ENCODE measurements at places on chromosomes 16 and 17. TPM values are rescaled to one million over a fixed set of nuclear protein-coding genes. Genes with fewer than 3 reads are reported as not detected.

DNA sequence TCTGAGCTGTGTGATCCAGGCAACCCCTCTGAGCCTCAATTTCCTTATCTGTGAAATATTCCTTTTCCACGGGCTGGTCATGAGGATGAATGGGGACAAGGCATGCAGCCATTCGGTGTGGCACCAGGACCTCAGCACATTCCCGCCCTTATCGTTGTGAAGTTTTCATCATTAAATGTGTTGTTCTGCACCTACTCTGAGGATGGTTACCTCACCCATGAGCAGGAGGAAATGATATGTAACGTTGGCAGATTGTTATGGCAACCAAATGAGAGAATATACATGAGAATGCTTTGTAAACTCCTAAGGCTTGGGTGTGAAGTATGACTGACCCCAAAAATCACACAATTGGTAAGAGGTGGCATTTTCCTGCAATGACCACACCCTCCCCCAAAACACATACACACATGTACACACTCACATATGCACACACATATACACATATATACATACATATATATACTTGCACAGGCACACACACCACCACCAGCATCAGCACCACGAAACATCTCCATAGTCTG lies 39.5 kb downstream of the SMARCE1 start:
- H3K4me3 ChIP-seq: no peak overlapping the region
- H3K36me3 ChIP-seq: no peaks in the 10 kb centered on the region
- H3K27ac ChIP-seq: peak overlapping the region; percentile 51

GRCh38 chr16:89583895-89584644 lies 8.5 kb downstream of the CPNE7 start:
- H3K27ac ChIP-seq: no peak overlapping the region
- no peak for DNase-seq
- H3K36me3 ChIP-seq: no peaks in the 10 kb centered on the region
- no peaks in the 10 kb centered on the region for H3K4me1 ChIP-seq

DNA sequence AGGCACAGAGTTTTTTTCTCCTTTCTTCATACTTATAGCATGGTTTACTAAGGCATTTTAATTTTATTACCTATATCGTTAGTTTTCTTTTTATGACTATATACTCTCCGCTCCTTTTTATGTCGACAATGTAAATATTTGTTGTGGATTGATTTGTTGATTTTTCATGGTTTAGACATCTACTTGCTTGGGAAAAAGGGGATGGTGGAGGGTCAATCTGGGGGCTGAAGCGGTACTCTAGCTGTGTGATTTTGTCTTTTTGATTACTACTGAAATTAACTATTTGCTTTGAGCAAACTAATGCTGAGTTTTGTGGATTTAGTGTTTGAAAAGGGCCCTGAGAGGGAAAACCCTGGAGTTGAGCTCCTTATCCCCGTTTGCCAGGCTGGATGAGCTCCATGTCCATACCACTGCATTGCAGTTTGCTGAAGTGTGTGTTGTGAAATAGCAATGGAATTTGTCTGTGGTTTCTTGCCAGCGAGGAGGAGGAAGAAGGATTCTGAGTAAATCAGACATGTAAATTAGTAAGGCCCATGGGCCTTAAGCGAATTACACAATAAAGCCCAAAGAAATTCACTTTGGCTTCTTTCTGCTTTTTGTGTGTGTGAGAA lies 72.0 kb downstream of the FTO start:
- H3K27ac ChIP-seq: peak overlapping the region; percentile 16
- no peaks in the 10 kb centered on the region for H3K27me3 ChIP-seq
- H3K36me3 ChIP-seq: peaks cover 3% of the 10 kb centered on the region
- no peak overlapping the region for H3K4me3 ChIP-seq

Gene DRC7
- 0.69 TPM for total RNA-seq

GRCh38 chr16:77585379-77586251 lies 136.7 kb upstream of the NUDT7 start:
- H3K27me3 ChIP-seq: peaks cover 23% of the 10 kb centered on the region
- H3K36me3 ChIP-seq: no peaks in the 10 kb centered on the region
- no peak overlapping the region for H3K27ac ChIP-seq

DNA sequence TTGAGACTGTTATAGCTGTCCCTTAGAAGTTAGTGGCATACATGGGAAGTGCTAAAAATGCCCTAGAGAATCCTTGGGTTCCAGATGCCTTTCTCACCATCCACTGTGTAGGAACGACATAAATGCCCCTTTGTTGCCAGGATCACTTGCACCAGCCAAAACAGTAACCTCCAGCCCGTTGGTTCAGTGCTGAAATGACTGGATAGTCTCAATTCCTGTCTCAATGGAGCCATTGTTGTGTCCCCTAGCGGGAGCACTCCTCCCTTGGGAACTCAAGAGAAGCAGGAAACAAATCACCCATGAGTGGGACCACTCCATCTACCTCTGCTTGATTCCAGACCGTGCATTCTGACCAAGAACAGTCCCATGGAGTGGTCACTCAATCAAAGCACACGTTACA lies 23.1 kb downstream of the MPHOSPH6 start:
- H3K4me3 ChIP-seq: no peak overlapping the region
- H3K4me1 ChIP-seq: no peaks in the 10 kb centered on the region

DNA sequence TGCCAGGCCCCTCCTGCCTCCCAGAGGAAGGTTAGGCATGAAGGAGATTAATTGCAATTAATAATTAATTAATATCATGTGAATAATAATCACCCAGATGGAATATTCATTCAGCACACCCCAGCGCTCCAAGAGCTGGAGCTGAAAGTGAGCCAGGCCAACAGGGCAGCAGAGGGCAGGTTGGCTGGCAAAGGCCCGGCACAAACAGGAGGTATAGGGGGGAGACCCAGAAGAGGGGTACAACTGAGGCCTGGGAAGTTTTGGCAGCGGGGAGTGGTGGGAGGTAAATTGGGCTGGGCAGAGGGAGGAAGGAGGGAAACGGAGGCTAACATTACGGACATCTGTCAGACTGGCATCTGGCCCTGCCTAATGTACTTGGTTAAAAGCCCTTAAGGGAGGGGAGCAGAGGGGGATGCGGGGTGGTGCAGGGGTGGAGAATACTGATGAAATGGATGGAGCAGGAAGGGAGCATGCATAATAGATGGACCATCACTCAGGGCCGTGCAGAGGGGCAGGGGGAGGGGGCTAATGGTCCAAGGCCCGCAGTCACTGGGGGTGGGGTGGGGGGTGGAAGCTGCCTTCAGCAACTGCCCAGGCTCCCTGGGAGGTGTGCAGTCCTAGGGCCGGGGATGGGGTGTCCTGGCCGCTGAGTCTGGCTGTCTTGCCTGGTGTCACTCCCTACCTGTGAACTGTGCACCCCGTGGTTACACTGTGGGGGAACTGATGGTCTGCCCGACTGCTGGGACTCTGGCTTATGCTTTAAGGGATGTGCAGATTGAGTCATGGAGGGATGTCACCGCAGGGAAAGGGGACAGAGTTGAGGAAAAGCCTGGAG lies 1.9 kb downstream of the ADAM11 start:
- no peaks in the 10 kb centered on the region for H3K36me3 ChIP-seq
- no peaks in the 10 kb centered on the region for H3K4me1 ChIP-seq
- H3K27me3 ChIP-seq: peaks cover 24% of the 10 kb centered on the region
- H3K4me3 ChIP-seq: peak overlapping the region; percentile 66
- DNase-seq: no peak
- H3K27ac ChIP-seq: no peak overlapping the region

Gene MYL11
- total RNA-seq: 10.4 TPM

DNA sequence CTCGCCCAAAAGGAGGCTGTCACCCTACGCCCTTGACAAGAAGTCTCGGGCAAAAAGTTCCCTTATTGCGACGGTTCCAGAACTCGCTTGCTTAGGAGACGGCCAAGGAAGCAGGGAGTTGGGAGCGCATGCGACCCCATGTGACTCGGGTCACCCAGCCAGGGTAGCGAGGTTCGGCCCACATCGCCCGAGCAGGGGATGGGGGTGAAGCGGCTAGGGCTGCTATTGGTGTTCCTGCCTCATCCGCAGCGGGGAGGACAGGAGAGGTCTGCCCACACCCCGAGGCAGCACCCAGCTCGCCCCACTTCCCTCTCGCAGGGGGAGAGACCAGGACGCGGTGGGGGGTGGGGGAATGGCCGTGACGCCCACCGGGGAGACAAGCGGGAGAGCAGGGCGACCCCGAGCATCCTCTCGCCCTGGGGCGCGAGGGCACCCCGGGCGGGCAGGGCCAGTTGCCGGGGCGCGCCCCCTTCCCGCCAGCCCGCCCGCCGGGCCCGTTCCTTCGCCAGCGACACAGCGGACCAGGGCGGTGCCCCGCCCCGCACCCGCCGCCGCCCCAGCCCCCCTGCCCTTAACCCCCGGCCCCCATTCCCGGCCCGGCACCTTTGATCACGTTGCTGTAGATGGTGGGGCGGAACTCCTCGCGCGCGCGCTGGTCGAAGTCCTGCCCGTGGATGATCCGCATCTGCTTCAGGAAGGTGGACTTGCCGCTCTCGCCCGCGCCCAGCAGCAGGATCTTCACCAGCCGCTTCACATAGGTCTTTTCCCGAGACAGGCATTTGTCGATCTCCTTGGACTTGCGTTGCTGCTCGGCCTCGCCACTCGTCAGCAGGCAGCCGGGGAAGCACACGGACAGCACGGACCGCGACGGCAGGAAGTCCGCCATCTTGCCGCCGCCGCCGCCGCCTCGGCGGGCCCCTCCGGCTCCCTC lies 567 bp downstream of the GNA13 start:
- no peaks in the 10 kb centered on the region for H3K27me3 ChIP-seq
- peak; percentile 69 for DNase-seq
- H3K4me1 ChIP-seq: peaks cover 33% of the 10 kb centered on the region
- peak overlapping the region; percentile 98 for H3K27ac ChIP-seq
- peaks cover 18% of the 10 kb centered on the region for H3K36me3 ChIP-seq

Gene DHRS7C
- total RNA-seq: not detected

Gene CCDC144A
- total RNA-seq: 0.60 TPM

DNA sequence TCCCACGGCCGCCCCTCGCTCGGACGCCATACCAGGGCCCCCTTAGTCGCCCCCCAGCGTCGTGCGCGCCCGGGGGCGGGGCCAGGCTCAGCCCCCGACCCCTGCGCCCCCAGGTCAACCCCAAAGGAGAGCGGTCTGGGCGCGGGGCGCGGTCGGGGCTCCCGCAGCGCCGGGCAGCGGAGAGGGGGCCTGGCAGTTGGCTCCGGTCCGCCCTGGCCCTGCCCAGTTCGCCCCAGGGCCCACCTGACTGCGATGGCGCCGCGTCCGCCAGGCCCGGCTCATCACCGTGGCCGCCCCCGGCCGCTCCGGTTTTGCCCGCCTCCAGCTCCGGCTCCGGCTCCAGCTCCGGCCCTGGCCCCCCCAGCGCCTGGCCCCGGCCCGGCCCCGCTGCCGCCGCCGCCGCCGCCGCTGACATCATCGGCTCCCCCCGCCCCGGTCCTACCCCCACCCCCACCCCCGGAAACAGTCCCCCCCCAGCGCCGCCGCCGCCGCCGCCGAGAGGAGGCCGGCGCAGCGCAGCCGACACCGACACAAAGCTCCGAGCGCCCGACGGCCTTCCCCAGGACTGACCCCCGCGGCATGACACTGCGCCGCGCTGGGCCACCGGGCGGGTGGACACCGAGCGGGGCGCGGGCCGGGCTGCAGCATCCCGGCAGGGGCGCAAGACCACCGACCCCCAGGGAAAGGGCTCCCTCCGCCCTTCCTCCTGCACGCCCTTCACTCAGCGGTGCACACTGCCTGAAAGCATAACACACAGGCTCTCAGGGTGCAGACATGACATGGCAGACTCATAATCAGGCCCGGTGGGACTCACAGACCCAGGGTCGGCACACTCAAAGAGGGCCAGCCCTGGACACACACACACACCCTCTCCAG lies at the start of gene ZBTB4:
Gene ZBTB4 (minus strand): TSS at position 419 of the 876 bp plus-strand sequence. CDS start 12,830 bp downstream, outside the sequence.
- peaks cover 8% of the 10 kb centered on the region for H3K36me3 ChIP-seq
- H3K4me1 ChIP-seq: peaks cover 50% of the 10 kb centered on the region
- DNase-seq: no peak

Gene DNAH9
- 6.2 TPM for total RNA-seq

DNA sequence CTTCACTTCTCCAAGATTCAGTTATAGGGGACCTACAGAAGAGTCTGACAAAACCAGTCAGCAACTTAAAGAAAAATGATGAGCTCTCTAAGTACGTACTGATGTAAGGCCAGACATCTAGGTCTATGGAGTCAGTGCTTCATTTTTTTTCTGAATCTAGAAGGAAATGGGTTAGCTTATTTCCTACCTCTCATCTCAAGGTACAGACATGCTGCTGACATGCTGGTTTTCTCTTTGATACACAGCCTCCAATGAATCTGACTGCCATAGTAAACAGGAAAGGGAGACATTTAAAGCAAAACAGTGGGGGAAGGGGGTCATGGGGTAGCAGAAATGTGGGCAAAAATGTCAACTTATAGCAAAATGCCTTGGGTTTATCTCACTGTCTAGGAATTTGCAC lies 16.4 kb downstream of the CDR2 start:
- no peak overlapping the region for H3K4me3 ChIP-seq
- H3K36me3 ChIP-seq: peaks cover 21% of the 10 kb centered on the region
- peaks cover 10% of the 10 kb centered on the region for H3K4me1 ChIP-seq
- no peak for DNase-seq

DNA sequence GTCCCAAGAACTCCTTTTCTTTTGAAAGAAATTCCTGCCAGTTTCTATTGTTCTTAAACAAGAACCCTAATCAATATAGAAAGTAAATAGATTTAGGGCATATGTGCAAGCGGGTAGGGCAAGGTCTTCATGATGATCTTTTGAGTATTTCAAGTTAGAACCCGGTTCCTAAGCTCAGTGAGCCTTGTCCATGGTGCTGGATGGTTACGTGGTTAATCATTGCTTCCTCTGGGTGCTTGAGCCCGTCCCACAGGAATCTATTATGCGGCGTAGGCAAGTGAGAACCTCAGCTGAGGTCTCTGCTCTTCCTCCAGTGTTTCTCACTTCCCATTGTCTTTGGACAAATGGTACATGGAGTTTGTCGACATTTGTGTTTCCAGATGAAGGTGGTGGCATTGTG lies 580.8 kb upstream of the EEF2KMT start:
- H3K36me3 ChIP-seq: no peaks in the 10 kb centered on the region
- peaks cover 34% of the 10 kb centered on the region for H3K27me3 ChIP-seq
- no peak overlapping the region for H3K4me3 ChIP-seq
- no peak overlapping the region for H3K27ac ChIP-seq

DNA sequence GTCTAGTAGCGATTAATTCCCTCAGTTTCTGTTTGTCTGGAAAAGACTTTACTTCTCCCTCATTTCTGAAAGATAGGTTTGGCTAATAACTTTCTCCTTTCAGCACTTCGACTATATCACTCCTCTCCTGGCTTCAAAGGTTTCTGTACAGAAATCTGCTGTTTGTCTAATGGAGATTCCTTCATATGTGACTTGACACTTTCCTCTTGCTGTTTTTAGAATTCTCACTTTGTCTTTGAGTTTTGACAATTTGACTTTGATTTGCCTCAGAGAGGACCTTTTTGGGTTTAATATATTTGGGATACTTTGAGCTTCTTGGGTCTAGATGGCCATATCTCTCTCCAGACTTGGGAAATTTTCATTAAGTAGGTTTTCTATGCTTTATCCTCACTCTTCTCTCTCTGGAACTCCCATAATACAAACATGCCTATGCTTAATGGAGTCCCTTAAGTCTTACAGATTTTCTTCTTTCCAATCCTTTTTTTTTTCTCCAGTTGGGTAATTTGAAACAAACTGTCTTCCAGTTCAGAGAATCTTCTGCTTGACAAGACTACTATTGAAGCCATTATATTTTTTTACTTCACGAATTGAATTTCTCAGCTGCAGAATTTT lies 7.8 kb upstream of the PRSS21 start:
- no peak overlapping the region for H3K4me3 ChIP-seq
- DNase-seq: no peak
- H3K27me3 ChIP-seq: peaks cover 38% of the 10 kb centered on the region

Gene HBA2
- total RNA-seq: not detected

GRCh38 chr17:39822051-39822451 lies 42.1 kb downstream of the IKZF3 start:
- no peak for DNase-seq
- H3K27ac ChIP-seq: no peak overlapping the region
- no peaks in the 10 kb centered on the region for H3K36me3 ChIP-seq
- no peaks in the 10 kb centered on the region for H3K4me1 ChIP-seq
- peaks cover 3% of the 10 kb centered on the region for H3K27me3 ChIP-seq
- no peak overlapping the region for H3K4me3 ChIP-seq

Gene SOX9
- total RNA-seq: 19.0 TPM

Measured in type B pancreatic cell (in vitro differentiated cells).